ENCODE measurements at places on chromosomes 1 and 21.

GRCh38 chr1:201795066-201795465 lies 33.9 kb upstream of the IPO9 start:
- DNase-seq: no peak

GRCh38 chr21:21559285-21560045 lies 561.3 kb downstream of the NCAM2 start:
- DNase-seq: no peak

- DNase-seq: no peak
These were observed 166.6 kb downstream of the LMX1A start for GRCh38 chr1:165189913-165190312.

DNA sequence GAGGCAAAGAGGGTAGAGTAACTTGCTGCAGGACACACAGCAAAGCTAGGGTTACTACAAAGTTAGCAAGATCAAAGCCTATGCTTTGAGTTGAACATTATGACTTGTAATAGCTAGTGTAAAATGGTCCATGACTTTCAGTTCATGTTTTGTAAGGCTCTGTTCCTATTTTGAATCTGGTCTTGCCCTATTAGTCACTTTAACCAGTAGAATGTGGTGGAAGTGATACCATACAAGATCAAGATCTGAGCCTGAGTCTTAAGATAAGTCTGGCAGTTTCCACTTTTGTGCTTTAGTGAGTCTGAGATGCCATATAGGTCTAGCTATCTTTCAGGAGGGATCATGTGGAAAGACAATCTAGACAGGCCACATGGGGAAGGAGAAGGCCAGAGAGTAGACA lies 282.1 kb upstream of the BRINP3 start:
- no peak for DNase-seq

DNA sequence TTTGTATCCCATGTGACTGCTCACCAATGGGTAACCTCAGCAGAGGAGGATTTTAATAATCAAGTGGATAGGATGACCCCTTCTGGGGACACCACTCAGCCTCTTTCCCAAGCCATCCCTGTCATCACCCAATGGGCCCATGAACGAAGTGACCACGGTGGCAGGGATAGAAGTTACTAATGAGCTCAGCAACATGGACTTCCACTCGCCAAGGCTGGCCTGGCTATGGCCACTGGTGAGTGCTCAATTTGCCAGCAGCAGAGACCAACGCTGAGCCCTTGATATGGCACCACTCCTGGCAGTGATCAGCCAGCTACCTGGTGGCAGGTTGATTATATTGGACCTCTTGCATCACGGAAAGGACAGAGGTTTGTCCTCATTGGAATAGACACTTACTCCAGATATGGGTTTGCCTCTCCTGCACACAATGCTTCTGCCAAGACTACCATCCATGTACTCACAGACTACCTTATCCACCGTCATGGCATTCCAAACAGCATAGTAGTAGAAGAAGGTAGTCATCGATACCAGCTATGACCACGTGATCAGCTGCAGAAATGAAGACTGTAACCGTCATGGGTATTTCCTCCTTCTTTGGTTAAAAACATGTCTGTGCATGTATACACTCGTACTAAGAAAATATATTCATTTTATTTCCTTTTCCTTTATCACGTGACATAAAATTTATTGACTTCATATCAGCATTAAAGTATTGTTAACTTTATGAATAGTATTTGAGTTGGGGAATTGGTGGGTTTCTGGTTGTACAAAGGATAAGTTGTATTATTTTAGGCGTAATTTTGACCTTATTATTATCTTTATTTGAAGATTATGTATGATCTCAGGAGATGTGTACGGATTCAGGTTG lies 562.6 kb downstream of the PTPRU start:
- DNase-seq: no peak

DNA sequence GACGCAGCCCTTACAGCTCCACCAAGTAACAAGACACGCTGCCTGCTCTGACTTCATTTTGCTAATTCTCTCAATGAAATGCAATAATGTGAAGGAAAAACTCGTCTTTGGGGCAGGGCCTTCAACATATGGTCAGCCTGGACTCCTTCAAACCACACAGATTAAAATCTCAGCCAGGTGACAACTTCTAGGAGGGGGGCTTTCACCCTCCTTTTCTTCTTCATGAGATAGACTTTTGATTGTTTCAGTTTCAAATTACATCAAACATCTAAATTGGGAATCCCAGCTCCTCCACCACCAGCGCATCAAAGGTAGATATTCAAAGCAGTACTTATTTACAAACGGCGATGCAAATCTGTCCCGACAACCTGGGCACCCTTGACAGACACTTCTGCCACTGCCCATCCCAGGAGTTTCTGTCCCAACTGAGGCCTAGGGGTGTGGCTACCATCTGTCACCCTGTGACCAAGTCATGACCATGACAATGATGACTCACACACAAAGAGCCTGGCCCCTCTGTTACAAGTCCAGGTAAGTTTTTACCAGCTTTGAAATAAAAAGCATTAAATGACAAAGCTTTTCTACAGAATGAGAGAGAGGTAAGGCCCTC lies 29.7 kb downstream of the SSBP3 start:
- DNase-seq: peak; percentile 62

DNA sequence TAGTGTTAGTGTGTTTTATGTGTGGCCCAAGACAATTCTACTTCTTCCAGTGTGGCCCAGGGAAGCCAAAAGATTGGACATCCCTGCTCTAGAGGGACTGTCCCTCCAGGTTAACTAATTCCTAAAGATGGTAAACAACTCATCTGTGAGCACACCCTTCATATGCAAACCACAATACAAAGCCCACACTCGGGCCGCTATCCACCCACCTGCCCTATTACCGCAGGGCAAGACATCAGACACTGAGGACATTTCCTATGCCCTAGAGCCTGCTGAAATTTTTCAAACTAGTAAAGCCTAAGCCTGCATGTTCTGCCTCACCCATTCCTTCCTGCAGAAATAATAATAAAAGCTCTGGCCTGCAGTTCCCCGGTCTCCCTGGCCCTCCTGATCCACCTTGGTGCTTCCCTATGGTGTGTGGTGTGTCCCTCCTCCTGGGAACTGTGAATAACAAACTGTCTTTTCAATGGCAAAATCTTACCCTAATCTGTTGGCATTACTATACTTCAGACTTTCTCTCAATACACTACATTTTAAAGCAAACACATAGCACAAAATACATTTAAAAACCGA lies 39.3 kb upstream of the NTPCR start:
- peak; percentile 35 for DNase-seq

DNA sequence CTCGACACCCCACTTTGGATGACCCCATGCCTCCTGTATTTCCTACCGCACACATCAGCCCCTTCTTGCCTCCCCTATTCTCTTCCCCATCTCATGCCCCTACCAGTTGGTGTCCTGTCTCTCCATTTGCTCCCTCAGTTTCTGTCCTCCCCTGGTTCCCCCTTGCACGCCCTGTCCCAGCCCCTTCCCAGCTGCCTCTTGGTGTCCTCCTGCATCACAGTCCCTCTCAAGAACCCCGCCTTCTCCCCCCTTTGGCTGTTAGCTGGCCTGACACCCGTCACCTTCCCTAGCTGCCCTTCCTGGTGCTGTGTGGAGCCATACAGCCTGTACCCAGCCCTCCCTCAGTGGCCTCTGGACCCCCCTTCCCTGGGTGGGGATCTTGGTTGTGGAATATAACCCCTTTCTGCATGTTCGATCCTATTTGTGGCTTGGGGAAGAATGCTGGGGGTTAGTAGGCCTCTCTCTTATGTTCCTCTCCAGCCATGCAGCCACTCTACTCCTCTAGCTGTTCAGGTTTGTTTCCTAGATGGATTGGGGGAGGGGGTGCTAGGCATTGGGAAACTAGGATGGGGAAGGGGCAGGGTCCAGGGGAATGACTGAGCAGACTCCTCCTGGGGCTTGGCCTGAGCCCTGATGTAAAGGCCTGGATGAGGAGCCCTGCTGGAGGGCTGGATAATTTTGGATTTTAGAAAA lies 41.4 kb upstream of the NFASC start:
- no peak for DNase-seq

- DNase-seq: no peak
These were observed 6.4 kb upstream of the CDK11B start for GRCh38 chr1:1664941-1665814.

DNA sequence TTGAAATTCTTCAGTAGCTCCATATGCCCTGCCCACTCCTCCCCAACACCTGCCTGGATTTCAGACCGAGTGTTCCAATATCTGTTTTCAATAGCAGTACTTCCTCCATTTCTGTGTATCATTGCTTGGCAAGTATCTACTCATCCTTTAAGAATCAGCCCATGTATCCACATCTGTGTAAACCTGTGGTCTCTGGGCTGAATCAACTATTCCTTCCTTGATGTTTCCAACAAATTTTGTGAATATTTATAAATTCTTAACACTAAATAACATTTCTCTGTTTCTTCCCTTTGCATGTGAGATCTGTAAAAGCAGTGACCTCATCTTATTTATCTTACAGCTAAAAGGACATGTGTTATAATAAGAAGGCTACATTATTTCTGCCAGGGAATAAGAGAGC lies 26.0 kb upstream of the UAP1 start:
- DNase-seq: no peak

DNA sequence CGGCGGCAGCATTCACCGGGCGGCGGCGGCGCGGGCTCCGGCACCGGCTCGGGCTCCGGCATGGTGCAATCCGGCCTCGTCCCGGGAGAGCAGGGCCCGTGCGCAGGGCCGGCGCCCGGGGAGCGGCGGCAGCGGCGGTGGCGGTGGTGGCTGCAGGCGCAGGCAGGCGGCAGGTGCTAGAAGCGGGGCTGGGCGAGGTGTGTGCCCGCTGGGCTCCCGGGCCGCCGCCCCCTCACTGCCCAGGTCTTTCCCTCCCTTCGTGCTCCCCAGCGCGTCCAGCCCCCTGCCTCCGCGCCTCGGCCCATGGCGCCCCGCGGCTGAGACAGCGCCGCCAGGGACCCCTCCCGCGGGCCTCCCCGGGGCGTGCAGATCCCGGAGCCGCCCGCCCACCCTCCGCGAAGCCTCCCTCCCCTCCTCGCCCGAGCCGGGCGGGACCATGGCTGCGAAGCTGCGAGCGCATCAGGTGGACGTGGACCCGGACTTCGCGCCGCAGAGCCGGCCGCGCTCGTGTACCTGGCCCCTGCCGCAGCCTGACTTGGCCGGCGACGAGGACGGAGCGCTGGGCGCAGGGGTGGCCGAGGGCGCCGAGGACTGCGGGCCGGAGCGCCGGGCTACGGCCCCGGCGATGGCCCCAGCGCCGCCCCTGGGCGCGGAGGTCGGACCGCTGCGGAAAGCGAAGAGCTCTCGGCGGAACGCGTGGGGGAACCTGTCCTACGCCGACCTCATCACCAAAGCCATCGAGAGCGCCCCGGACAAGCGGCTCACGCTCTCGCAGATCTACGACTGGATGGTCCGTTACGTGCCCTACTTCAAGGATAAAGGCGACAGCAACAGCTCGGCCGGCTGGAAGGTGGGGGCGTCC lies 492 bp downstream of the FOXO6 start:
- DNase-seq: peak; percentile 49

Data from activated CD8-positive, alpha-beta T cell treated with anti-CD3 and anti-CD28 coated beads for 36 hours (primary cell).